ENCODE measurements at places on chromosomes 16 and 17. TPM values are rescaled to one million over a fixed set of nuclear protein-coding genes. Genes with fewer than 3 reads are reported as not detected.
A peak's percentile ranks its signal among the peaks of the same experiment; 100 is the strongest.

DNA sequence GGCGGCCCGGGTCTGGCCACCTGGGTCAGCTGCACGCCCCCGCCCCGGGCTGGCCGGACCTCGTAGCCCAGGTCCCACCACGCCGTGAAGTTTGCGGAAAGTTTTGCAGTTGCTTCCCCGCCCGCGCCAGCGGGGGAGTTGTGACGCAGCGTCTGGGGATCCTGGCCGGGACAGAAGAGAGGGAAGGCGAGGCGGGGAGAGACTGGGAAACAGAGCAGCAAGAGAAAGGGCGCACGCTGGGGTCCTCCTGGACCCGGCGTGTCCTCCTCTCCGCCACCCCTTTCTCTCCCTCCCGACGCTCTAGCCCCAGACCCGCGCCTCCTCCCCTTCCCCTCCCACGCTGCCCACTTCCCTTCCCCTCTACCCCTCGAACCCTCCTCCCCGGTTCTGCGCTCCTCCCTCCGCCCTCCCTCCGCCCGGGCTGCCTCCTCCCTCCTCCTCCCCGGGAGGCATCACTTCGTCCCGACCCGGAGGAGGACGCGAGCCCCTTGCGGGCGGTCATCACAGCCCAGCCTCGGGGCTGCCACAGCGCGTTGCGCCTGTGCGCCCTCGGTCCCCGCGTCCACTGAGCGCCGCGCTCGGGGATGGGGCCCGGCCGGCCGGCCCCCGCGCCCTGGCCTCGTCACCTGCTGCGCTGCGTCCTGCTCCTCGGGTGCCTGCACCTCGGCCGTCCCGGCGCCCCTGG lies at the start of gene MRC2:
Gene MRC2, plus strand, starts transcription at position 452 of the 685 bp plus-strand sequence. Its CDS starts 133 bp downstream, at position 585.
- peaks cover 32% of the 10 kb centered on the region for H3K4me1 ChIP-seq
- peak within 1 kb of the TSS; percentile 63 for H3K4me3 ChIP-seq
- no peaks in the 10 kb centered on the region for H3K27me3 ChIP-seq
- H3K36me3 ChIP-seq = no peaks in the 10 kb centered on the region
- no peak for DNase-seq

DNA sequence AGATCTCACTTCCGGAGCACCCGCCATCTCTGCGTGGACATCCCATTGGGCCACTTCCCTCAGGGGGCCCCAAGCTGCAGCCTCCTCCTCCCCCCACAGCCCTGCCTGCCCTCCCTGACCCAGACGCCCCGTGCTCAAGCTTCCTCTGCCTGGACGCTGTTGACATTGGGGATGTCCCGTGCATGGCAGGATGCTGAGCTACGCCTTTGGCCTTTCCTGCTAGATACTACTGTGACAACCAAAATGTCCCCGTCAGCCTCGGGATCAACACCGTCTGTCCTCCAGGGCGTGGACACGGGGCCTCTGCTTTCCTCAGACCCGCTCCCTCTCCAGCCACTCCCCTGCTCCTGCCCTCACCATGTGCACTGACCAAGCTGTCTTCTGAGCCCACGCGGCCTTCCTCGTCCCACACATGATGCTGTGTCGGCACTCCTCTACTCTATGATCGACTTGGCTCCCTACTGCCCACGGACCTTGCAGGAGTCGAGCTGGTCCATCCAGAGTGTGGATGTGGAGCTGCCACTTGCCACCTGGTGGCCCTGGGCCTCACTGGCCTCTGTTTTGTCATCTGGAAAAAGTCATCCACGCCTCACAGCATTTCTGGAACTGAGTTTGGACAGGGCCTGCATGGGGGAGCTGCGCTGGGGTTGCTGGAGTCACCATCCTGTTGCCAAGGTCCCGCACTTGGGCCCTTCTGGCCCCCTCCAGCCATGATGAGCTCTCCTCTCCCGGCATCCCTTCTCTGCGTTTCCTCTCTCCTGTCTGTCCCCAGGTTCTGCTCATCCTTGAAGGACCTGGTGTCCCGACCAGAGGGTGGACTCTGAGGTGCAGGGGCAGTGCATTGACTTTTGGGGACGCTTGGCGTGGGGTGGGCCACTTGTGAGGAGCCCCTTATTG lies 221.7 kb upstream of the CIBAR2 start:
- peaks cover 35% of the 10 kb centered on the region for H3K4me1 ChIP-seq
- H3K4me3 ChIP-seq = no peak overlapping the region
- no peaks in the 10 kb centered on the region for H3K36me3 ChIP-seq
- DNase-seq = no peak

GRCh38 chr16:84463221-84463620 lies 41.2 kb downstream of the MEAK7 start:
- H3K27ac ChIP-seq = no peak overlapping the region
- H3K36me3 ChIP-seq = no peaks in the 10 kb centered on the region
- no peaks in the 10 kb centered on the region for H3K27me3 ChIP-seq

- H3K27ac ChIP-seq = no peak overlapping the region
Measured at GRCh38 chr16:48081656-48082055, 74.1 kb downstream of the ABCC12 start.

DNA sequence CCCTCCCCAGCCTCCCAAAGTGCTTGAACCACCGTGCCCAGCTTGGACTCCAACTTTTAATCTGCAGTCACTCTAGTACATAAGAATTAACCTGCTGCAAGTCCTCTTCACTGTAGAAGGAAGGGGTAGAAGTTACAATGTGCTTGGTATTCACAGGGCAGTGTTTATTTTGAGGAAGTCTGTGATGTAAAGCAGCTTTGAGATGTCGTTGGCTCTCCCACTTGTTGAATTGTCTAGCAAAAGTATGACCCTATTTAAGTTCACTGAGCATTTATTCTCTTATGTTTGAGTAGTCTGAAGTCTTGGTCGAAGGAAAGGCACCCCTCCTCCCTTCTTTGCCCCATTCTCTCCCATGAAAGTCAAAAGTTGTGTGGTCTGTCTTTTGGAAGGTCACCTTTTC lies 28.2 kb downstream of the SF3B3 start:
- no peak overlapping the region for H3K4me3 ChIP-seq
- H3K4me1 ChIP-seq = no peaks in the 10 kb centered on the region
- DNase-seq = no peak
- H3K27ac ChIP-seq = no peak overlapping the region
- no peaks in the 10 kb centered on the region for H3K27me3 ChIP-seq

DNA sequence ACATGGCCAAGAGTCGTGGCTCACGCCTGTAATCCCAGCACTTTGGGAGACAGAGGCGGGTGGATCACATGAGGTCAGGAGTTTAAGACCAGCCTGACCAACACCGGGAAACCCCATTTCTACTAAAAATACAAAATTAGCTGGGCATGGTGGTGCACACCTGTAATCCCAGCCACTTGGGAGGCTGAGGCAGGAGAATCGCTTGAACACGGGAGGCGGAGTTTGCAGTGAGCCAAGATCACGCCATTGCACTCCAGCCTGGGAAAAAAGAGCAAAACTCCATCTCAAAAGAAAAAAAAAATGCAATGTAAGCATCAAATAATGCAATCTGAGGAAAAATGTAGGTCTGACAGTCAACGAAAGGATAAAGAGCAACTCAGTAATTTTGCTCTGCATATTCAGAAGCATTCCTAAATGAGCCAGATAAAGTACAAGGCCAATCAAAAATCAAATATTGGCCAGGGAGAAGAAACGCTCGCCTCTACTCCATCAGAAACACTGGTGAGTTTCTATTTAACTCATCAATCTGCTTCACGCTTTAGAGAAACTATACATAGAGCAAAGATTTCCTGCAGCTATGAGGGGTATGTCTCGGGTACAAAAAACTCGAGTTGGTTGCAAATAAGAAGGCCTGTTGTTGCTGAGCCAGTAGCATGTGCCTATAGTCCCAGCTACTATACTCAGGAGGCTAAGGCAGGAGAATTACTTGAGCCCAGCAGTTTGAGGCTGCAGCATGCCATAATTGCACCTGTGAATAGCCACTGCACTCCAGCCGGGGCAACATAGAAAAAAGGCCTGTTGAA lies 3.7 kb downstream of the TXNDC11 start:
- H3K27me3 ChIP-seq = no peaks in the 10 kb centered on the region
- peaks cover 10% of the 10 kb centered on the region for H3K36me3 ChIP-seq
- no peak overlapping the region for H3K27ac ChIP-seq
- H3K4me1 ChIP-seq = peaks cover 18% of the 10 kb centered on the region

DNA sequence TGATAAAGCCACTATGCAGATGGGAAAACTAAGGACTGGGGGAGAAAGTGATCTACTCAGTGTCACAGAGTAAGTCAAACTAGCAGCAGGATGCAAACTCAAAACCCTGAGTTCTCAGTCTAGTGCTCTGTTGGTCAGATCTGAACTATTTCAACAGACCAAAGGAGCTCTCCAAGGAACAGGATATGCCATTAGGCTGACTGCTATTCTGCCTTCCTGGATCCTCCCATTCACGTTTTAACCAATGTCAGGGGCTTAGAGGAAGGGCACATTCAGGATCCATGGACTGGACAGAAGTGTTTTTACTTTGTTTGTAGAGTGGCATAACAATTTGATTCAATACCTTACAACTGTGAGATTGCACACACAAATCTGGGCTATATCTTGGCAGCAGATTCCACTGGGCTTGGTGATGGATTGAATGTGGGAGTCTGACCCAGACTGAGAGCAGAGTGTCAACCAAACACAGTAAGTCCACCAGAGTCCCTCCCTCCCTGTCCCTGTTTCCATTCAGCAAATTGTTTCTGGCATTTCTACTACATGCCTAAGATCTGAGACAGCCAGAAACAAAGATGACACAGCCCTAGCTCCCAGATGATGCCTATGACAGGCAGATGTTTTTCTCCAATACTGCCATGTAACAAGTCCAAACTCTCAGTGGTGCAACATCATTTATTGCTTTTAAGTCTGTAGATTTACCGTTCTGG lies 337.8 kb upstream of the CDH5 start:
- no peak for DNase-seq
- H3K27me3 ChIP-seq = no peaks in the 10 kb centered on the region
- no peak overlapping the region for H3K4me3 ChIP-seq
- H3K27ac ChIP-seq = no peak overlapping the region

- no peaks in the 10 kb centered on the region for H3K4me1 ChIP-seq
- H3K36me3 ChIP-seq = no peaks in the 10 kb centered on the region
- H3K27me3 ChIP-seq = no peaks in the 10 kb centered on the region
- no peak overlapping the region for H3K4me3 ChIP-seq
Measured at GRCh38 chr16:12837756-12838155, 34.1 kb upstream of the CPPED1 start.

DNA sequence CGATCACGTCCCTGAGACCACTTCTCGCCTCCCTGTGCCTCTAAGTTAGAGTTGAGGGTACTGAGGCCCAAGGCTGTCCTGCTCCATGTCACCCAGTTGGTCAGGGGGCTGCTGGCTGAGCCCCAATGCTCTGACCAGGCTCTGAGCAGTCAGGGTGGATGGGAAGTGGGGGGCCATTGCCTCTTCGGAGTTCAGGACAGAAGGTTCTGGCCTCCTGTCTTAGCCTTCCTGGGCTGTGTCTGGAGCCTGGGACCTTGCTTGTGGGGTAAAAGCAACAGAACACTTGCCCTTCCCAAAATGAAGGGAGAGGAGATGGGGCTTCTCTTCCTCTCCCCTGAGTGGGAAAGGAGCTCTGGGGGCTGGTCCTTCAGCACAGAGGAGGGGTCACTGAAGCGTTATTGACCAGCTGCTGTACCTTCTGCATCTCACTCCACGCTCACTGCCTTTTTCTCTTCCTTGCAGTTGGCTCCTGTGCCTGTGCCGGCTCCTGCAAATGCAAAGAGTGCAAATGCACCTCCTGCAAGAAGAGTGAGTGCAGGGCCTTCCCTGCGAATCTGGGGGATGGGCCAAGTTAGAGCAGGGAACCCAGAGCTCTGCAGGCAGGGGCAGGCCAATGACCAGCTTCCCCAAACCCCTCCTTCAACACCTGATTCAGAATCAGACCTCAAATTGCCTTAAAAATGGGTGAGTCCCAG lies 580 bp downstream of the MT1X start:
- DNase-seq = no peak
- H3K27me3 ChIP-seq = no peaks in the 10 kb centered on the region
- peak overlapping the region; percentile 68 for H3K4me3 ChIP-seq
- H3K4me1 ChIP-seq = peaks cover 7% of the 10 kb centered on the region
- peak overlapping the region; percentile 86 for H3K27ac ChIP-seq
- H3K36me3 ChIP-seq = no peaks in the 10 kb centered on the region

- no peak for DNase-seq
- no peak overlapping the region for H3K4me3 ChIP-seq
- no peaks in the 10 kb centered on the region for H3K27me3 ChIP-seq
- no peaks in the 10 kb centered on the region for H3K4me1 ChIP-seq
Measured at GRCh38 chr17:11369575-11369974, 128.6 kb downstream of the SHISA6 start.

- no peak for DNase-seq
- H3K36me3 ChIP-seq = no peaks in the 10 kb centered on the region
- H3K27me3 ChIP-seq = no peaks in the 10 kb centered on the region
Measured at GRCh38 chr17:17626840-17627239, 35.3 kb upstream of the PEMT start.

PRAC1 gene
- total RNA-seq = not detected

NPIPA3 gene
- total RNA-seq = 3.7 TPM

SLC7A5 gene
- total RNA-seq = 231 TPM

DOK4 gene
- total RNA-seq = 6.8 TPM

CDH5 gene
- 0.18 TPM for total RNA-seq

ESRP2 gene
- 27.0 TPM for total RNA-seq

DHRS7C gene
- not detected for total RNA-seq

ZPBP2 gene
- total RNA-seq = not detected

All from Panc1 (cell line).